ENCODE measurements at places on chromosomes 4 and X. TPM values are rescaled to one million over a fixed set of nuclear protein-coding genes. Genes with fewer than 3 reads are reported as not detected.

DNA sequence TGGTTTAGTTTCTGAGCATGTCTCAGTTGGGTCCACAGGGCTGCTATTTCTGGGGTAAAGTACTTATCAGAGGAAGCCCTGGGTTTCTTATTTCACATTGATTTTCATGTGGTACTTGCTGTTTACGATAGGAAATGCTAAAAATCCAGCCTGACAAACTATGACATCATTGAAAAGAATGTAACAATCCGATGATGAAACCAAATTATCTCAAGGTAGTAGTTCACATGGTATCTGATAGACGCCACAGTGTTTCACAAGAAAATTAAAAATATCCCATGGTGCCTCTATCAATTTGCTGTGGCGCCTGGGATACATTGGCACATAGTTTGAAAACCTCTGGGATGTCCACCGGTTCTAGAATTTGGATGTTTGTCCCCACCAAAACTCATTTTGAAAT lies 418.9 kb upstream of the RPS6KA3 start:
- DNase-seq = no peak

The MAGEB18 gene
- total RNA-seq = not detected

- no peak for DNase-seq
These were observed 106.7 kb downstream of the VSIG4 start for GRCh38 chrX:65933085-65933589.

DNA sequence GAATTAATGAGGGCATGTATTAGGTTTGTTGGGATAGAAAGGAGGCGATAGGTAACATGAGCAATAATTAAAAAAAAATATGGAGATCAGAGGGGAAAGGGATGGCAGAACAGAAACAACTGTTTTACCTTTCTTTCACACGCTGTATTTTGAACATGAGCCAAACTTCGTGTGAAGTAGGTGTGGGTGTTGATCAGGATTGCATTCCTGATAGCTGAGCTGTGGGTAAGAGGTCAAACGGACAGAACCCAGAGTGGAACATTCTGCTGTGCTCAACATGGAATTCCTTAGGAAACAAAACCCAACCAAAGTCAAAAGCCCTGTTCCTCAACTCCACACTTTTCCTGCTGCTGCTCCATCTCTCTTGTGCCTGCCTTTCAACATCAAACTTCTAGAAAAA lies 162.5 kb upstream of the CASK start:
- DNase-seq = no peak

The GPRASP1 gene
- total RNA-seq = 4.0 TPM

The FGF5 gene
- total RNA-seq = not detected

The TNIP3 gene
- 0.16 TPM for total RNA-seq

GRCh38 chr4:128776794-128777216 lies 32.7 kb upstream of the JADE1 start:
- DNase-seq = no peak

- no peak for DNase-seq
These were observed 254.9 kb downstream of the RCHY1 start for GRCh38 chr4:75259306-75259705.

The KDR gene
- total RNA-seq = 37.4 TPM

GRCh38 chrX:54043056-54043455 lies 1.2 kb downstream of the PHF8 start:
- no peak for DNase-seq

GRCh38 chrX:27889878-27890277 lies 82.1 kb downstream of the MAGEB10 start:
- DNase-seq = no peak

GRCh38 chr4:134754301-134755019 lies 552.9 kb upstream of the PABPC4L start:
- no peak for DNase-seq

The TMSB15A gene
- not detected for total RNA-seq

The TMA16 gene
- 18.3 TPM for total RNA-seq

DNA sequence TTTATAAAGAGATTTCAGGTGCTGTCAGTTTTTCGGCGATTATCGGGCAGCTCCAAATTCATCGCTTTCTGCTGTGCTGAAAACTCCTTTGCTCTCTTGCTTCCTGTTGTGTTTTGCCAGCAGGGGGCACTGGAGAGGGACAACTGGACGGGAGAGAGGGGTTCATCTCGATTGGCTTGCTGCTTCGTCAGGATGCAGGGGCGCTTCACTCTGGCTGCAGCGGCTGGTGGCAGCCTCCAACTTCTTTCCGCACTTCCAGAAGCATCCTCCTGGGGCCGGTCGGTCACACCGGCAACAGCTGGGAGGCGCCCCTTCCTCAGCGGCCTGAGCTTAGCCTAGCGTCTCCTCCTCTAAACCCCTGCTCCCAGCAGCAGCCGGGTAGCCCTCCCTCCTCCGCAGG lies 29.5 kb downstream of the MSL3 start:
- DNase-seq = no peak

- no peak for DNase-seq
These were observed 394.7 kb upstream of the ATOH1 start for GRCh38 chr4:93433840-93434239.

GRCh38 chr4:110454441-110454840 lies 21.5 kb upstream of the ENPEP start:
- no peak for DNase-seq

The FATE1 gene
- total RNA-seq = not detected

- no peak for DNase-seq
These were observed 104.4 kb downstream of the UCHL1 start for GRCh38 chr4:41360921-41361793.

GRCh38 chr4:173252024-173252935 lies 81.9 kb downstream of the HMGB2 start:
- DNase-seq = no peak

DNA sequence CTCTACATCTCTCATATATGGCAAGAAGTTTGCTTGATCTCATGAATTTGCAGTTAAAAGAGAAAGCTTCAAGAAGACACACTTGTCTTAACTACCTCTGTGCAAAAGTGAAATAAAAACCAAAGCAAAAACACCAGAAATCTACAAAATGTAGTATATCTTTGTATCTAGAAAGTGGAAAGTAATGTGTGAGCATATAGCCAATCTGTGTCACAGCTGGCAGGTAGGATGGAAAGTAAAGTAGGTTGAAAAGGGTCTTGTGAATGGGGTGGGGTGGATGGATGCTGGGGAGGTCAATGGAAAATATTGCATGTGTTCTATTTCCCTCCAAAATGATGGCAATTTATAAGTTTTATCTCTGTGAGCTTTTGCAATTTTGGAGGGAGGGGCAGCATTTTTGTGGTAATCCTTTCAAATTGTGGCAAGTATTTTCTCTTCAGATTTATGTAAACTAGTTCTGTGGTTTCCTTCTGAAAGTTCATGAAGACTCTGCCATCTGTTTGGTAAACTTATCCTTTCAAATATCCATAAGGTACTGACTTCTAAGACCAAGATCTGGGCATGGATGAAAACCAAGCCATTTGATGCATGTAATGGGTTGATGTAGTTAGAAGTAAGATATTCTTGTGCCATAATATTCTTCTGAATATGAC lies 215.9 kb upstream of the GIMD1 start:
- DNase-seq = no peak

The ZAR1 gene
- total RNA-seq = not detected

DNA sequence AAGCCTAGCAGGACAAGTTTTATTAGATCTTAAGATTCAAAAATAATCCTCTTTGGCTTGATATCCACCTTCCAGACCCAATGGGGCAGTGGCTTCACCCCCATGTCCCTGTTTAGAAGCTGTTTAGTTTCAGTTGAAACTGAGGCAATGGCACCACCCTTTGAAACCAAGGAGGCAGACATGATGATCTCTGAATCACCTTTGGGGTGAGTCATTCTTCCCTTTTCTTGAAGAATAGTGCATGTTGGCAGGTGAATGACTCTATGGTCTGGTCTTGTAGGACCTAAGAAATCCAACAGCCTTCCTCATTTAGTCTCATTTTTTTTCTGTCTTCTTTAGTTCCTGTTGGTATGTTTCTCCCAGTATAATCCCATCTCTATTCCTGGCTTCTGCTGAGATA lies 29.5 kb upstream of the BMP15 start:
- no peak for DNase-seq

GRCh38 chrX:85903692-85904471 lies 143.5 kb downstream of the CHM start:
- DNase-seq = no peak

DNA sequence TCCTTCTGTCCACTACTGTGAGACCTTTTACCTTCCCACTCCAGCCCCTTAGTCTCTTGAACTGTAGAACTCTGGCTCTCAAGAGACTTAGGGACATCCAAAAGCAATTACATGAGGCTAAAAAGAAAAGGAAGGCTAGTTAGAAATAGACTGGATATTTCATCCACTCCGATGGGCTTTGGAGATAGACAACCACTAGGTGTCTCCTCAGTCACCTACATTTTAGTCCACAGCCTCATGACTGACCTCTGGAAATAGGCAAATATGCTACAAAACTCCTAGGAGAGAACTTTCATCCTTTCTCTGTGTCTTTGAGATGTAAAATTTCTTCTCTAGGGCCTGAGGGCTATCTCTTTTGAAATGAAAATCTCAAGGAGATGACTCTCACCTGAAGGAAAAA lies 45.1 kb upstream of the LAMP2 start:
- DNase-seq = no peak

Data from mesenteric fat pad (tissue), 1 donor.